Hypothalamus (tissue), 51 donors: ENCODE measurements at places on chromosomes 2 and 18.

DNA sequence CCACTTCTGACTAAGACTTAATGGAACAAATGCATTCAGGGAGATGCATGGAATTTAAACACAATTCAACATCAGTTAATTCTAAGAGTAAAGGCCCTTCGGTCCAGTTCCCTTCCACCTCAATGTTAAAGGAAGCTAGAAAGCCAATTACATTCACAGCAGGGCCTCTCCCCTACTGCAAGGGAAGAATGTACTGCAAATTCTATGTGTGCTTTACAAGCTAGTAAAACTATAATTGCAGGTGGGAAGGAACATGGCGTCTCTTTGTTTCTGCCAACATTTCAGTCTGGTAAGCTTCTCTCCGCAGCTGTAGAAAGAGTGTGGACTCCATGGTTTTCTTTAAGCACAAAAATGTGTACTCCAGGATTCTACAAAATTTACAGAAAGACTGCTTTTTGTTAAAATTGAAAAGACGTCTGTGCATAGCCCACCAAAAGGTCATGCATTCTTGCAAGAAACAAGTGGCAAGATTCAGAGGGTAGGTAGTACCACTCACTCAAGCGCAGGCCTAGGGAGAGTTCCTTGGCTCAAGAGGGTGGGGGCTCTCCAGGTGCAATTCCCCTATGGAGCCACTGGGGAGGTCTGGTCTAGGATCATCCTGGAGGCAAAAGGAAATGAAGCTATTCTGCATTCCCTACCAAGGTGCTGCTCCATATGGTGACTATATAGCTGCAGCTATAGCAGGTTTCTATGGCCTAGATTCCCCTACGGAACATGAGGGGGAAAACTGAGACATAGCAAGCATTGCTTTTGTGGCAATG, 127.0 kb upstream of the FZD5 start:
- no peak for DNase-seq

DNA sequence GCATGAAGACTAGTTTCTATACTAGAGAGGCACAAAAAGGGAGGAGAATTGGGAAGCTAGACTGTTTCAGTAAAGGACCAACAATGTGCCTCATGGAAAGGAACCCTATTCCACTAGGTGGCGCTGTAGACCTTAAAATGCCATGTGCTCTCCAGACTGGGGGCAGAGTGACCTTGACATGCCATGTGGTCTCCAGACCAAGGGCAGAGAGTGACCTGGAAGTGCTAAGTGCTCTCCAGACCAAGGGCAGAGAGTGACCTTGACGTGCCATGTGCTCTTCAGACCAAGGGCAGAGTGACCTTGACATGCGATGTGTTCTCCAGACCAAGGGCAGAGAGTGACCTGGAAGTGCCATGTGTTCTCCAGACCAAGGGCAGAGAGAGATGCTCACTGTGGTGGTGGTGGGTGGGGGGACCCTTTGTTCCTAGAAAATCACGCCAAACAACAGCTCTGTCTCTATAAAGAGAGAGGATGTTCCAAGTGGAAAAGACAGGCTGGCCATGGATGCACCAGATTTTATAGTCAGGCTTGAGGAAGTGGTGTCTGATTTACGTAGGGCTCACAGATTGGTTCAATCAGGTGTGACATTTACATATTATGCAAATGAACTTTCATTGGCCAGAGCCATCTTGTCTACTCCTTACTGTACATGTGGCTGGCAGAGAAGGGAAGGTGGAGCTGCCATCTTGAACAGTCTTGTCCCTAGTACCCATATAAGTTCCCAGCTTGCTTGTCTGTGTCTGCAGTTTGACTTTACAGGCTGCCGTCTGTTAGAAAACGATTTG, 344.0 kb upstream of the DDX18 start:
- no peak for DNase-seq

DNA sequence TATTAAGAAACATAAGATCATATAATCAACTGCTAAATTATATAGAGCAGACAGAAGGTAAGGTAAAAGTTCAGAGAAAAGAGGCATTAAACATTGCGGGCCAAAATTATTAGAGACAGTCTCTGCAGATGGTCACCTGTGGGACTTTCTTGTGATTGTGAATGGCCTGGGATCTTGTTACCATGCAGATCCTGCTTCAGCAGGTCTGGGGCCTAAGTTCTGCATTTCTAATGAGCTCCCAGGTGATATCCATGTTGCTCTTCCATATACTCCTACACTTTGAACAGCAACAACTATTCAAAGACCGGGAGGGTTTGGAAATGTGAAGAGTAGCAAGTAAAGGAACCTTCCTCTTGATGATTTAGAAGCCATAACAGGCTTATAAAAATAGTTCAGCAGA, 8.5 kb upstream of the ETAA1 start:
- no peak for DNase-seq

- no peak for DNase-seq
These were observed 25.1 kb downstream of the COLEC12 start for GRCh38 chr18:475202-476031.

- DNase-seq, result no peak
These were observed 44.0 kb downstream of the PDCL3 start for GRCh38 chr2:100606726-100607343.

DNA sequence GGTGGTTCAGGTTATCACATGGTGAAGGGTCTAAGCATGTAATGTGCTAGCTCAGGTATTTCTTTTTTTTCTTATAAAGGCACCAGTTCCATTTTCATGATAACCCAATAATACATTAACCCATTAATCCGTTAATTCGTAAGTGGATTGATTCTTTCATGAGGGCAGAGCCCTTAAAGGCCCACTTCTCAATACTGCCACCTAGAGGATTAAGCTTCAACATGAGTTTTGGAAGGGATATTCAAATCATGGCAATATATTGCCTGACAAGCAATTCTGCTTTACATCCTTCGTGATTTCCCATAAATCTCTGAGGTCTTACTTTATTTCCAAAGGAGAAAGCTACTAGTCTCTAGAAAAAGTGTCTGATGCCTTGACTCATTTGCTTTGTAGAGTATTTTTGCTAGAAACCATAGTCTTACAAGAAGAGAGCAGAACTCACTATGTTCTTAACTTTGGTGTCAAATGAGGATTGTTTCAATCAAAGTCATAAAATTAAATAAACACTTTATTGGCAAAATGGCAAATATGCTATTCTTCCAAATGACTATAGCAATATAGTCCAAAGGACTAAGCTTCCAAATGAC, 271.3 kb downstream of the KCNS3 start:
- no peak for DNase-seq

DNA sequence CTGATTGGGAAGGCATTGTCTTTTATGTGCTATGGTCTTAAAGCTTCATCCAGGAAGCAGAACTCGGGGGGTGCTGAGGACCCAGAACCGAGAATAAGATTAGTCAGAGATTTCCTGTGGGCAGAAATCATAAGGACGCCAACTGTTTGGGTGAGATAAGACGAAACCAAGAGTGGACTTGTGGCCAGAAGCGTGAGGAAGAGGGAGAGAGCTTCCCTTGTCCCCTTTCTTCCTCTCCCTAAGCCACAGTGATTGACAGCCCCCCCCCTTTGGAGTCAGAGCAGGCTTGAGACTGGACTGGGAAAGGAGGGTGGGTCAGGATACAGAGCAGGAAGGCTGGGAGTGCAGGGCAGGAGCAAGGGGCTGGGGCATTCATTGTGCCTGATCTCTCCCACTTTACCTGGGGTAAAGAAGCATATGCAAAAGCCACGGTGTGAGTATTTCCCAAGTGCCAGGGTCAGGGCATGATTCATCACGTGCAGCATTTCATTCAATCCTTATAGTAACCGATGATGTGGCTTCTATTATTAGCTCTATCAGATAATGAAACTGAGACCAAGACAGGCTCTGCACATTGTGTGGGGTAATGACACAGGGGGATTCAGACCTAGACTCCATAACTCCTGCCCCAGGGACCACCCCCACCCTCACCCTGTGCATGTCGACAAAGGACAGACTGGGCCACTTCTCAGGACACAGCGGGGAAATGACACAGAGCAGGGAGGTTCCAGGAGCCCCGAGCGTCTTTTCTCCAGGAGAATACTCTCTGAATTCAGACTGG, 3.0 kb upstream of the IL1RN start:
- DNase-seq, result no peak

- DNase-seq, result no peak
These were observed 143.4 kb downstream of the ADCYAP1 start for GRCh38 chr18:1048032-1048431.

GRCh38 chr2:58137856-58138255, 91.2 kb downstream of the VRK2 start:
- DNase-seq, result no peak

DNA sequence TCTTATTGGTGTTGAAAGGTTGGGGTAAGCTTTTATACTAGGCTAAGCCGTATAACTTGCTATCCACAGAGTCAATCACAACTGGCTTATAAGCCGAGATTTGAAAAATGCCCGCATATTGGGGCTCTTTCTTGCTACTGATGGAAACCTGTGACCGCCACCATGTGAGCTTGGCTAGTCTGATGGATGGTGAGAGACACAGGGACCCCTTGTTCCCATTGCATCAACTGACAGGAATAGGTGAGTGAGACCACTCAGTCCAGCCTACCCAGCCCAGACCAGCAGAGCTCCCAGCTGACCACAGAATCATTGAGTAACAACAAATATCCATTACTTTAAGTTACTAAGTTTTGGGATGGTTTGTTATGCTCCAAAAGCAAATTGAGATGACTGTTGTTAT, 676.4 kb upstream of the HS6ST1 start:
- DNase-seq, result no peak

GRCh38 chr2:171249689-171250088, 89.0 kb upstream of the TLK1 start:
- no peak for DNase-seq

- no peak for DNase-seq
These were observed 298.0 kb downstream of the ZNF407 start for GRCh38 chr18:74895686-74896085.

DNA sequence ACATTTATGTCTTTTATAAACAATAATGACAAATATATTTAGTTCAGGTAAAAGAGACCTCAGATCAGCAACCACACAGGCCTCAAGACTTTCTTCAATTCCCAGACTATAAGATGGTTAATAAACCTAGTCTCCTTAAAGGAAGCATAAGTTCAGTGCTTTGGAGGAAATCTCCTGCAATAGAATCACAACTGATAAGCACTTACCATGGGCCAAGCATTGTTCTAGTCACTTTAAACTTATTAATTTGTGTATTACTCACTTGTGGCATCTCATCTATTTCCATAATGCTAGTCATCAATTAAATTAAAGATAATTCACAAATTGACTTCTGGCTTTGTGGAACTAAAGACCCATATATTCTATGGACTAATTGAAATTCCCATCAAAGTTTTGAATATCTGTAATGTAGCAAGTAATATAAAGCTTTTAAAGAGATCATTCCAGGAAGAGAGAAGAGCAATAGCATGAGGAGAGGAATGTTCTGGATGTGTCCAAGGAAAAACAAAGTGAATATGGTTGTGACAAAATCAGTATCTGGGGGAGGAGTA, 42.2 kb downstream of the COL3A1 start:
- no peak for DNase-seq

DNA sequence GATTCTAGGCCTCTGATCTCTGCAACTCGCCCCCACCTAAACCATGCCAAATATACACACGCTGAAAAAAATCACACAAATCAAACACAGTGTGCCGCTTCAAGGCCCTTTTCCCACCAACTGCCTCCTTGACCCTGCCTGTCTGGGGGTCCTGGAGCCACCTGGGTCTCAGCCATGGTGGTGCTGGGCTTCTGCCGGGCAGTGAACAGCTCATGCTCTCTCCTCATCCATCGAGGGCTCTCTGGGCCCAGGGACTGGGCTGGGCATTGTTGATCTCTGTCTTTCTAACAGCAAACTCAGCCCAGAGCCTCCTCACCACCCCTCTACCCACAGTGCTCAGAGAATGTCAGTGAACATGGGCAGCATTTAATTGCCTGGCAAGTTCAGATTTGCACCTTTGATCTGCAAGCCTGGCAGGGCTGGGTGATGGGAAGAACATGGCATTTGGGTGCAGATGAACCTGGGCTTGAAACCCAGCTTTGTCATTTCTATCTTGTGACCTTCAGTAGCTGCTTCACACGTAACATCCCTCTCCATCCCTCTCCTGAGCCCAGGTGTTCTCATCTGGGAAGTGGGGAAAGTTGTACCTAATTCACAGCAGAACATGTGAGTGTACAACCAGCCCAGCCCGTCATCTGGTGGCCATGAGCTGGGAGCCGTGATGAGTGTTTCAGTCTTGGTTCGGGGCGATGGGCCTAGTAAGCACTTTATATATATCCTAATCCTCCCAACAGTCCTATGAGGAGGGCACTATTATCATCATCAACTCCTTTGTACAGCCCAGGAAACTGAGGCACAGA, 46.1 kb downstream of the SDC1 start:
- DNase-seq, result no peak

- no peak for DNase-seq
These were observed 49.1 kb downstream of the KCNF1 start for GRCh38 chr2:10960606-10961489.
